CD14-positive monocyte (primary cell): ENCODE measurements at places on chromosomes 3 and 15.

GRCh38 chr3:60304112-60304511 is 947.1 kb downstream of the FHIT start:
- DNase-seq: no peak

DNA sequence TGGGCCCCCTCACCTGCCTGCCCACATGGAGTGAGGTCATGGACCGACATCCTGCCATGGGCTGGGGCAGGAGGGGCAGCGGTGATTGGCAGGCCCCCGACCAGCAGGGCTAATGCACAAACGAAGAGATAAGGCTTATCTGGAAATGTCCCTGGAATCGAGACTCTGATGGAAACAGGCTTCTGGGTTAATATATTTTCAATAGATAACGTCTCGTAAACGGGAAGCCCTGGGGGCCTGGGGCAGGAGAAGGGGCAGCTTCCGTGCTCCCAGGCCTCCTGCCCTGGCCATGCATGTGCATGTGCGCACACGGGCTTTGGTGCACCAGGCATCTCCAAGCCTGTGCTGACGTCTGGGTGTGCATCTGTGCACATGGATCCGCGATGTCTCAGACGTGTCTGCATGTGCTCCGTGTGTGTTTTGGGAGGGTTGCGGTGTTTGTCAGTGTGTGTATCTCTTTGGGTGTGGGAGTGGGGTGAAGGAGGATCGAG is 55.1 kb downstream of the DNAJB8 start:
- DNase-seq: no peak

GRCh38 chr3:167507954-167508353 is 34.1 kb upstream of the SERPINI2 start:
- peak; percentile 8 for DNase-seq

DNA sequence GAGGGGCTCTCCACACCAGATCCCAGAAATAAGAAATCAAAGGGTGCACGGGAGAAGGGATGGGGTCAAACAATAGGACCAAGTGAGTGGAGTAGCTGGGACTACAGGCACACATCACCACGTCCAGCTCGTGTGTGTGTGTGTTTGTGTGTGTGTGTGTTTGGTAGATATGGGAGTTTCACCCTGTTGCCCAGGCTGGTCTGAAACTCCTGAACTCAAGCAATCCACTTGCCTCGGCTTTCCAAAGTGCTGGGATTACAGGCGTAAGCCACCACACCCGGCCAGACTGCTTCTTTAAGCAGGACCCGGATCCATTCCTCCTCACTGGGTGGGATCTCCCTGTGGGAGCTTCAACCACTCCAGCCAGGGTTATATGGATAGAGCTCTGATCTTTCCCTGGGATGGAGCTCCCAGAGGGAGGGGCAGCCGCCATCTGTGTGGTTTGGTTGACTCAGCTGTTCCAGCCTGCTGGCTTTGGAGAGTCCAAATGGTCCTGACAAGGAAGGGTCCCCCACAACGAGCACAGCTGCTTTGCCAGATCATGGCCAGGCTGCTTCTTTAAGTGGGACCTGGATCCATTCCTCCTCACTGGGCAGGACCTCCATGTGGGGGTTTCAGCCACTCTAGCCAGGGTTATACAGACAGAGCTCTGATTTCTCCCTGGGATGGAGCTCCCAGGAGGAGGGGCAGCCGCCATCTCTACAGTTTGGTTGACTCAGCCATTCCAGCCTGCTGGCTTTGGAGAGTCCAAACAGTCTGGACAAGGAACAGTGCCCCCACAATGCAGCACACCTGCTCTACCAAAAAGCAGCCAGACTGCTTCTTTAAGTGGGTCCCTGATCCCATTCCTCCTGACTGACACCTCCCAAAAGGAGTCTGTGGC is 9.1 kb upstream of the AVEN start:
- DNase-seq: no peak

GRCh38 chr3:59320080-59320479 is 270.3 kb upstream of the CFAP20DC start:
- no peak for DNase-seq

- DNase-seq: no peak
Measured at GRCh38 chr3:21729331-21729730, 21.7 kb downstream of the ZNF385D start.

DNA sequence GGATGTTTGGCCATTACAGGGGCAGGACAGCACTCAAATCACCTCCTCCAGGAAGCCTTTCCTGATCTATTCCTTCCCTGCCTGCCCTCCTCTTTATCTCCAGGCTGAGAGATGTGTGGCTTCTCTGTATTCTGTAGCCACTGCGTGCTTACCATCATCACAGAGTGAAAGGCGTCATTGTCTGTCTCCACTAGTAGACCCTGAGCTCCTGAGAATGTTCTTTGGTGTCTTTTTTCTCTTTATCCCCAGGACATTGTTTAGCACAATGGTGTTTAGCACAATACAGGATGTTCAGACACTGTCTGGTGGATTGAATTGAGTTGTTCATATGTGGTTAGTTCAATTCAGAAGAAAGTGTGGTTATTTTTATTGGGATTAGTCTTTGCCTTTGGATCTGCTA is 26.2 kb upstream of the LARS2 start:
- no peak for DNase-seq

- no peak for DNase-seq
Measured at GRCh38 chr15:39835550-39835949, 52.9 kb upstream of the FSIP1 start.

DNA sequence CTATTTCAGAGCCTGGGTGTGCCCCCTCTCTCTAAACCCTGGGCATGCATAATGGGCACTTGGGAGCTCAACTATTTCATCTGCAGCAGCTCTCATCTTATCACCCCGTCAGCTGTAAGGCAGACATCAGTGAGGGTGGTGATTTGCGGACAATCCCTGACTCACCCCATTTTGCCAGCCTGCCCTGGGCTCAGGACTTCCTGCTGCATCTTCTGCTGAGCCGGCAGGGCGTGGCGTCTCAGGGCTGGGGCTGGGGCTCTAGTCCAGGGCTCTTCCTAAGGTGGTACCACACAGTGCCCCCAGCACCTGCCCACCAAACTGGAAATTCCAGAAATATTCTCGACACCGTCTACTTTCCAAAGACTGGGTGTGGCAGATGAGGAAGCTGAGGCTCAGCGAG is 925 bp upstream of the PSTPIP1 start:
- DNase-seq: peak; percentile 76

- no peak for DNase-seq
Measured at GRCh38 chr3:10548992-10549391, 43.6 kb upstream of the ATP2B2 start.

DNA sequence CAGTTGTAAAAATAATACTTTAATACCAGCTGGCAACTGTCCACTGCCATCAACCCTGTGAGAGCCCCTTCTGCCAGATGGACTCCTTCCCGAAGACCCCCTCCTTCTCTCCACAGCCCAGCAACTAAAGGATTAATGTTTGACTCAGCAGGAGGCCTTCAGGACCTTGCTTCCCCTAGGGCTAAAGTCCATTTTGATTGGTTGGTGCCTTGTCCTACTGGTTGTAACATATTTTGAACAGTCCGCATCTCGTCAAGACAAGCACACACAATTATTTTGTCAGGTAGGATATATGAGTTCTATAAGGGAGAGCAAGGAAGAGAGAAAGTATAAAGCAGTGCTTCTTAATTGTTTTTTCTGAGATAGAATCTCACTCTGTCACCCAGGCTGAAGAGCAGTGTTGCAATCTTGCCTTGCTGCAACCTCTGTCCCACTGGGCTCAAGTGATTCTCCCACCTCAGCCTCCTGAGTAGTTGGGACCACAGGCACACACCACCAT is 18.6 kb downstream of the ACOX2 start:
- DNase-seq: no peak

- no peak for DNase-seq
Measured at GRCh38 chr15:96418146-96418545, 87.6 kb downstream of the NR2F2 start.

DNA sequence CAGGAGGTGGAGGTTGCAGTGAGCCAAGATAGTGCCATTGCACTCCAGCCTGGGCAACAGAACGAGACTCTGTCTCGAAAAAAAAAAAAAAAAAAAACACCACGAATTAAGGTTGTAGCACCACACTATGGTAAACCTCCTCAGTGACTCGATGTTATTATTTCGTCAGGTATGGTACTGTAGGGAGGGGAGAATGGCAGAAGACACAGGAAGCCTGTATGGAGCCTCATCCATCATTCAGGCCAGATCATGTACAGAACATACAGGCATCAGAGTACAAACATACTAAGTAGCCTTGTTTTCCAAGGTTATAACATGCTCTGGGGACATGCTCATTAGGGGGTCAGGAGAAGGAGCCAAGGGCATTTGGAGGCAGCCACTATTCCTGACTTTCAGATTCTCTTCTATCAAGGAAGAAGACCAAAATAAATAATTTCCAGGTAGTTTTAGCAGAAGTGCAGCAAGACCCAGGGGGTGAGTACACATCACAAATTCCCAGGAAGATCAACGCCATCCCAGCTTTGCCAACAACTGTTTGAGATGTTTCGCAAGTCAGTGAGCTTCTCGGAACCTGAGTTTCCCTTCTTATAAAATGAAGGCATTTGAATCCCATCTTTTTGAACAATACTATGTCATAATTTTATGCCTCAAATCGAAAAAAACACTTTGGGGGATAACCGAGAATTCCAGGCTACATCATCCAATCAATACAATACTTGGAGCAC is 79.8 kb downstream of the FOXP1 start:
- DNase-seq: no peak

GRCh38 chr3:7504886-7505775 is 644.2 kb downstream of the GRM7 start:
- no peak for DNase-seq

DNA sequence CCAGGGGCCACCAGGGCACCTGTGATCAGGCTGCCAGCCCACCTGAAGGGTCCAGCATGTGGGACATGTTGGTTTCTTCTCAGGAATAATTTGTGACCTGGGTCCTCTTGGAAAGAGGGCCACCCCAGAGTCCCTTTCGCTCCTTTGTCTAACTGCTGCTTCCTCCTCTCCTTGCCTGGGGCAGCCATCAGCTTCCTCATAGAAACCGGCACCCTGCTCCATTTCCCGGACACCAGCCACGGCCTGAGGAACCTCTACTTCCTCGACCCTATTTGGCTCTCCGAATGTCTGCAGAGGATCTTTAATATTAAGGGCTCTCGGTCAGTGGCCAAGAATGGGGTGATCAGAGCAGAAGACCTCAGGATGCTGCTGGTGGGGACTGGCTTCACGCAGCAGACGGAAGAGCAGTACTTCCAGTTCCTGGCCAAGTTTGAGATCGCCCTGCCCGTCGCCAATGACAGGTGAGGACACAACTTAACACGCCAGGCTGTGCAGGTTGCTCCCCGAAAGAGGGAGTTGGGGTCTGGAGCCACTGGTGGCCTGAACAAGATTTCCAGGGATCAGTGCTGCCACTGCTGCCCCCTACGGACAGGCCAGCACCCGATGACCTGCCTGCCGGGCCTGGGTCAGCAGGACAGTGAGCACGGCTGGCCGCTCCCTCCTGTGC is 109.7 kb downstream of the LRRK1 start:
- no peak for DNase-seq

GRCh38 chr3:148582126-148582525 is 115.6 kb upstream of the AGTR1 start:
- no peak for DNase-seq

GRCh38 chr3:10467904-10468612 is 37.3 kb downstream of the ATP2B2 start:
- no peak for DNase-seq

DNA sequence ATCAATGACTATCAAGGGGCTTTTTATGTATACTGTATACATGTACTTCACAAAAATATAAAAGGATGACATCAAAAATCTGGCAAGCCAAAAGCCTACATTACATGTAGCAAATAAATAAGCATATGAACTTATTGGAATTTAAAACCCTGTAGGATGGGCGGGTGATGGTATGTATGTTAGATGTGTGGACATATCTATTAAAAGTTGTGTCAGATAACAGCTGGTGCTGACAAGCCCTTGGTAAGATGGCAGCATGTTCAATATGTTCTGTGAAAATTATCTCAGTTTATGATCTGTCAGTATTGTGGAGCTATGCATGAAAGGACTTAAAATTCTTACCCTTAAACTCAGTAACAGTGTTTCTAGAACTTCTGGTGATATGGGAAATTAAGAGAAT is 20.1 kb downstream of the CTNNB1 start:
- no peak for DNase-seq

- no peak for DNase-seq
Measured at GRCh38 chr3:6099458-6100075, 761.3 kb upstream of the GRM7 start.

- DNase-seq: no peak
Measured at GRCh38 chr3:10387881-10388609, 67.1 kb upstream of the SEC13 start.

GRCh38 chr15:88860212-88860611 is 35.1 kb downstream of the HAPLN3 start:
- no peak for DNase-seq

DNA sequence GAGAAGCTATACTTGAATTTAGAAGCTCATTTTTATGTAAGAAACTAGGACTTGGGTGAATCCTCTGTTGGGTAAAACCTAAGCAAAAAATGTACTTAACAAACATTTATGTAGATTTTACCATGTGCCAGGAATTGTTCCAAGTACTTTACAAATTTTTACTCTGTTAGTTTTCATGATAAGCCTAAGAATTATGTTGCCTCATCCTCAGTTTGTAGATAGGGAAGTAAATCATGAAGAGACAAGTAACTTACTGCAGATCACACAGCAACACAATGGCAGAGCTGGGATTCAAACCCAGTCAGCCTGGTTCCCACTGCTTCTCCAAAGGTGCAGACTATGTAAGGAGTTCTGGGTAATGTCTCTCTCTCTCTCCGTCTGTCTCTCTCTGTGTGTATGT is 169.9 kb downstream of the DIPK2A start:
- no peak for DNase-seq

GRCh38 chr15:51939216-51939615 is 32.4 kb downstream of the LEO1 start:
- DNase-seq: no peak

DNA sequence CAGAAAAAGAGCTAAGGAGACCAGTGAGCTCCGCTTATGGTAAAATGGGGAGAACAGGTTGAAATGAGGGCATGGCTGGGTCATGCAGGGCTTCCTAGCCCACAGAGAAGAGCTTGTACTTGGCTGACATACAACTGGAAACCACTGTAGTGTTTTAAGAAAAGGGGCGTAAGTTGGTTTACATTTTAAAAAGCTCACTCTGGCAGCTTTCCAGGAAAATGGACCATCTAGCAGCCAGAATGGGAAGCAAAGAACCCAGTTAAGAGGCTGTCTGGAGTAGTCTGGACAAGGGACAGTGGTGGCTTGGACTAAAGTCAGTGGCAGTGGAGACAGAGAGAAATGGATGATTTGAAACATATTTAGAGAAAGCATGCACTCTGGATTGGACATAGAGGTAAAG is 1.9 kb downstream of the MORC1 start:
- no peak for DNase-seq

DNA sequence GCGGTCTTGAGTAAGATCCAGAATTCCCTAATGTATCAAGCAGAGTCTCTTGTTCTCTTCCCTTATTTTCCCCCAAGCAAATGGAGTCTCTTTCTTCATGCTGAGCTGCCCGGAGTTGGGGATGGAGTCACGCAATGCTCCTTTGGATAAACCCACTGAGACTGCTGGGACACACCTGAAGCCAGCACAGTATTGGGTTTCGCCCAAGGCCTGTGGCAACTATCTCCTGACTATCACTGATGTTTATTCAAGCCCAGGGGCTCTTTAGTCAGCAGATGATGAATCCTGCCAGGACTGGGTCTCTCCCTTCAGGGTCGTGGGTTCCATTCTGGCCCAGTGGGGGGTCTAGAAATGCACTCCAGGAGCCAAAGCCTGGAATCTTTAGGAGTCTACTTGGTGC is 11.3 kb downstream of the USF3 start:
- DNase-seq: no peak
